ENCODE measurements at places on chromosomes 11 and 22.

GRCh38 chr22:26385164-26385563 is 43.9 kb upstream of the ASPHD2 start:
- no peak for DNase-seq

GRCh38 chr22:49334449-49334789 is 493.3 kb downstream of the BRD1 start:
- DNase-seq = no peak

- DNase-seq = no peak
Measured at GRCh38 chr11:47060807-47061206, 115.9 kb downstream of the ARFGAP2 start.

- no peak for DNase-seq
Measured at GRCh38 chr11:11370255-11370961, 17.4 kb upstream of the CSNK2A3 start.

DNA sequence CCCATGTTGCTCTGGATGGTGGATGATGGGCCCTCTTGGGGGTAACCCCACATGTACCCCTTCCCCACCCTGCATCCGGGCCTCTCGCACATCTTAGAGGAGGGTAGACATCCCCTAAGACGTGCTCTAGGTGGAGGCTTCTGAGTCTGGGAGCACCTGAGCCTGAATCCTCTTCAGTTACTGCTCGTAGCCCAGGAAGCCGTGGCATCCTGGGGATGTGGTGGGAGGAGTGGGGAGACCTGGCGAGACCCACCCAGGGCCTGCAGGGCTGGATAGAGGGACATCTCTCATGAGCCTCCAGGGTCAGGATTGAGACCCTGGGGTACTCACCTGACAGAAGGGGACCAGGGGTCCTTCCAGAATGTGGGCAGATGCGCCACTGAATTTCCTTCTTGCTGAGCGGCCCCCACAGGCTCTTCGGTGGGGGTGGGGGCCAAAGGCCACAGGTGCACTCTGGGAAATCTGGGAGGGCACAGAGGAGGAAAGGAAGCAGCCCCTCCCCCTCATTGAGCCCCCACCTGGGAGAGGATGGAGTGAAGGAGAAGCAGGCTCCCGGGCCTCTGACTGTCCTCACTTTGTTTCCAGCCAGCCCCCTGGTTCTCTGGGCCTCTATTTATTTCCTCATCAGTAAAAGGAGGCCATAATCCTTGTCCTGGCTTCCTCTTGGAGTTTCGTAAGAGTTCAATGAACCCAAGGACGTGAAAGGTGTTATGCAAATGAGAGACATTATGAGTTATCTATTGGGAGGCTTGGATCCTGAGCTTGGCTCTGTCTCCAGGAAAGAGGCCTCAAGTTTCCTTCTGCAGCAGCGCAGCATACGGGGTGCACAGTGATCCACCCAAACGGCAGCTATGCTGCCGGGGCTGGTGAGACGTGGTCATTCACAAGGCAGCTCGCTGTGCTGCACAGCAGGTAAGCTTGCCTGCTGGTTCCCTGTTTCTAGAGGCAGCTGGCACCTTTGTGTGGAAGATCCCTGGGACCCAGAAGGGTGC is 31.2 kb downstream of the KCNJ4 start:
- peak; percentile 22 for DNase-seq

GRCh38 chr11:74570266-74571061 is 21.9 kb upstream of the POLD3 start:
- peak; percentile 7 for DNase-seq

GRCh38 chr22:25362215-25362882 is 142.9 kb downstream of the CRYBB2 start:
- DNase-seq = peak; percentile 23

GRCh38 chr22:35687461-35687860 is 30.2 kb upstream of the APOL5 start:
- DNase-seq = no peak

GRCh38 chr11:90646266-90646665 is 423.4 kb upstream of the CHORDC1 start:
- no peak for DNase-seq

DNA sequence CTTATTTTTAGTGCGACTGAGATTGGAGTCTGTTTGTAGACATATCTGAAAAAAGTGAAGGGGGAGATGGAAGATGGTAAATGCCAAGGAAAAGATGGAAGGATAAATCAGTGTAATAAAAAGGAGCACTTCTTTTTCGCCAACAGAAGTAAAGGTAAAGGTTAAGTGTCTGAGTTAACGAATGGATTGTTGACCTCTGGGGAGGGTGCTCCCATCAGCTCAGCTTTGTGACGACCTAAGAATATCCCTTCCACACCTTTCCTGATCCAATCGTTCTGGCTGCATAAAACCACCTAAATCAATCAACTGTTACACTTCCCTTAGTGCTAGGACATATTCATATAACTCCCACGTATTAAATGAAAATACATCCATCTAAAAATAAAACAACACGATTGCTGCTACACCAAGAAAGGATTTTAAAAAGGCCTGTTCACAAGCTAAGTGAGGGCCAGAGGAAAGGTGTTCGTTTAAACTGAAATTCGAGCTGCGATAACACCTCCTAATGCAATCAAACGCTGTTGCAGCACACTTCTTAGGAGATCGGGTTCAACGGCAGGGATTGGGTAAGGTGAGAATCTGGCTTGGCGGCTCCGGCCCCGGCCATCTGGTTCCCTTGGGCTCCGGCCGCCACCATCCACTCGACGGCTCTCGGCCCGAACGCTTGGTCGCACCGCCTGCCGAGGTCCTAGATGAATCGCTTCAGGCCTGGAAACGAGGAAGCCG is 658 bp downstream of the C11orf71 start:
- peak; percentile 66 for DNase-seq

DNA sequence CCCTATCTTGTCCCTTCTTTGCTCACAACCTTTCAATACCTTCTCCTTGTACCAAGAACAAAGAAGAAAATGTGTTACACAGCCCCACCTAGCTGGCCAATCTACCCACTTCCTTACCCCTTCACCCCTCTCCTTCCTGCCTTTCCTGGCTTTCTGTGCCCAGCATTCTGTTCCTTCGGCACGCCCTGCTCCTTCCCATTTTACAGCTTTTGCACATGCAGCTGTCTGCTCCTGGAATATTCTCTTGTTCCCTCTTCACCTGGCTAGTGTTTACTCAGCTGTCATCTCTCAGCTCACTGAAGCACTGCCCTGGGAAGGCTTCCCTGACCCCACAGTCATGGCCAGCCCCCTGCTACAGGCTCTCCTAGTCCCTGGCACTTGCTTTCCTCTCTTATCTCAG is 30.7 kb downstream of the SERPINH1 start:
- no peak for DNase-seq

DNA sequence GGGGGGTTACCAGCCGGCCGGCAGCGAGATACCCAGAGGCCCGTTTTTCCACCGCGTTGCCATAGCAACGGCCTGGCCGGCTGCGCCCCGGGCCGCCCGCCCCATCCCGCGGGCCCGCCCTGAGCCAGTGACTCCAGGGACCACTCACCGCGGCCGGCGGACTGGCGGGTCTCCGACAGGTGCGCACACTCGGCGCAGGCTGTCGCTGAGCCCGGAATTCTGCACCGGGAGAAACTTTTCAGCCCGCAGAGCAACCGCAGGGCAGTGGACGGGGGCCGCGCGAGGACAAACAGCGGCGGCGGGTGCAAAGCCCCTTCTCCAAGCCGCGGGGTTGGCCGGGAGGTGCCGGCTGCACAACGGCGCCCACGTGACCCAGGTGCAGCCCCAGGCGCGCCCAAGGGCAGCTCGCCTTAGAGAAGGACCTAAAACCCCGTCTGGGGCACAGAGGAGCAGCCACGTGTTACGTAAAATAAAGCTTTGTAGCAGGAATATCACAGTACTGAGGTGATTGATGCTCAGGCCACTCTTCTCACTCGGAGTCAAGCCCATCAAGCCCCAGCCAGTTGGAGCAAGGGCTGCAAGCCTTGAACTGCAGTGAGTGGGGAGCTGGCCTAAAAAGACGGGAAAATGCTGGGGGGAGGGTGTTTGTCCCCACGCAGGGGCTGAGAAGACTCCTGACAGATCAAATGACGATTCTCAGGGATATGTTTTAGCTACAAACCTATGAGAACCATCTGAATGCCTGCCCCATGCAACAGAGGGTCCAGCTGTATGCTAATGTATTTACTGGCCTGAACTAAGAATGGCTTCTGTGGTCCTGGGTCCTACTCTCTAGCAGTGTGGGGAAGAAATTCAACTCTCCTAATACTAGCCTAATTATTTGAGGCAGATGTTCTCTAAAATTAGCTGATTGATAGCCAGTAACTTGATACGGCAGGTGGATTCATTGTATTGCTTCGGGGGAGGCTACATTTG is at the start of gene STK33:
Gene STK33 (minus strand): TSS at position 294 of the 975 bp plus-strand sequence. CDS start 119,323 bp downstream, outside the sequence.
- peak; percentile 60 for DNase-seq

DNA sequence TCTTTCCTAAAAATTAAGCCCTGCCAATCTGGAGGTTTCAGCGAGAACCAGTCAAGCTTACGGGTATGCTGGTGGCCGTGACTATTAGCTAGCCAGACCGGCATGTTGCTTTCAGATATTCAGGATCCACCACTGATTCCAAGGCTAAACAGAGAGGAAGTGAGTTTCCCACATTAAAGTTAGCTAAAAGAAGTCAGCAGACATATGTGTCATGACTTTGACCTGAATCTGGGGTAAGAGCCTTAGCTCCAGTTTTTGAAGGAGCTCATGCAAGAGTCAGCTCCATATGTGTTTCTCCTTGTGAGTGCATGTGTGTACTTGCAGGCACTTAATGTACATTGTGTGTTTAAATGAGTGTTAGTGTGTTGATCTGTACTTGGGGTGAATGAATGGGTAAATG is 1.4 kb downstream of the ZFPL1 start:
- DNase-seq = no peak

GRCh38 chr22:49553518-49554295 is 274.0 kb downstream of the BRD1 start:
- no peak for DNase-seq

DNA sequence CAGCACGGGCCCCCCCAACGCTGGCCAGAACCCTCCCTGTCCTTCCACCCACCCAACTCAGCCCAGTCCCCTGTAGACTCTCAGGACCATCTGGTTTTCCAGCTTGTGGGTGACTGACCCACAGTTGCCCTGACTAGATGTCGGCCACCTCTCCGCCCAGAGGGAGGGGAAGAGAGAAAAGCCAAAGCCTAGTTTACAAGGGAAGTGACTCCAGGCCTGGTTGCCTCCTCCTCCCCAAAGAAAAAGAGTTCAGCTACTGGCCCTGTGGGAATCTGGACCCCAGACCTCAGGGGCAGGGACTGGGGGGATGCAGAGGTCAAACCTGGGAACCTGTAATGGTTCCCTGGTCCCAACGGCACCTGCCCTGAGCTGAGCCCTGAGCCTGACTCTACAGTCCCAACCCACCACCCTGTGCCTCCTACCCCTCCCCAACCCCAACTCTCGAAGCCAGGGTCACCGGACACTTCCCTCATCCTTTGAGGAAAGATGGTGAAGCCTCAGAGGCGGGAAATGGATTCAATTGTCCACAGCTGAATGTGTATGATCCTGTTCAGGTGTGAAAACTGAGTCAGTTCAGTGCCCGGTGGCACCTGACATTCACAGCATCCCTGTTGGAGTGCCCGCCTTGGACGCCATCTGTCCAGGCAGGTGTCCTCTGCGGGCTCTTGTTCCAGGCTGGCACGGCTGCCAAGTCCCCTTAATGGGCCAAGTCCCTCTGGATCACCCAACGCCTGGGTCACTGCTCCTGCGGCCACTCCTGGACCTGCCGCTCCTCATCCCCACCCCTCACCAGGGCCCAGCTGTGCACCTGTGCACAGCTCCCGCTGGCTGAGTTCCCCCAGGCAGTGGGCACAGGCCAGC is 21.0 kb upstream of the WNT7B start:
- no peak for DNase-seq

- no peak for DNase-seq
Measured at GRCh38 chr11:81725701-81726100, 1008.0 kb downstream of the FAM181B start.

DNA sequence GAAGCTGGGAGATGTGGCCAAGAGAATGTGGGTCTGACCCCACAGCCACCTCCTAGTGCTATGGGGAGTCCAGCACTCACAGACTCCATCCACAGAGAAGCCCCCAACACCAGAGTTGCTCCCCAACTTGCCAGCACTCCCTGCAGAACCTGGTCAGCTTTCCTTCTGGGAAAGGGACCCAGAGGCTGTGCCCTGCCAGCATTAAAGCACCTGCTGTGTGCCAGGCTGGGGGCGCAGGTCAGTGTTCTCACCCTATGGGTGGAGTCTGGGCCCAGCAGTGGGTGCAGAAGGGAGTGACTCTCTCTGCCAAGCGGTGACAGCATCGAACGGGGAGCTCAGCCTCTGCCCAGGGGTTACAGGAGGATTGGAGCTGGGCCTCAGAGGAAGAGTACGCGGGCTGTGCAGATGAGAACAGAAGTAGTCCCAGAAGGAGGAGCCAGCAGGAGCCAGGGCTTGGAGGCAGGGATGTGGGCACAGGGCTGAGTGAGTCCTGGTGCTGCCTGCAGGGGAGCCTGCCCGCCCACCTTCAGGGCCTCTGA is 114.4 kb downstream of the MPPED1 start:
- DNase-seq = no peak

GRCh38 chr11:92675810-92676209 is 293.6 kb upstream of the MTNR1B start:
- DNase-seq = no peak

DNA sequence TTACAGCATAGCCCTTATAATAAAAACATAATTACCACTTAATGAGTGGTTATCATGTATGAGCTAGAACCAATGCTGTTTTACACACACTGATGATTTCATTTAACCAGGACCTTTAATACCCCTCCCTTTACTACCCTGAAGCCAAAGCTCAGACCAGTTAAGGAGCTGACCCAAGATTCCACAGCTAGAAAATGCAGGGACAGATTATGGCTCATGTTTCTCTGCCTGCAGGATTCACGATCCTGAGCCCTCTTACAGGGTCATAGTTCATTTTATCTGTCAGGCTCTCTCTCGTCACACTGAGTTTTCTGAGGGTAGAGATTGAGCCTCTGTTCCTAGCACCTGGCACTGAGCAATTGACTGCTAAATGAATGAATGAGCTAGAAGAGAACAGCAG is 27.4 kb downstream of the TUB start:
- no peak for DNase-seq

- DNase-seq = peak; percentile 45
Measured at GRCh38 chr11:1546536-1547466, 25.3 kb downstream of the DUSP8 start.

DNA sequence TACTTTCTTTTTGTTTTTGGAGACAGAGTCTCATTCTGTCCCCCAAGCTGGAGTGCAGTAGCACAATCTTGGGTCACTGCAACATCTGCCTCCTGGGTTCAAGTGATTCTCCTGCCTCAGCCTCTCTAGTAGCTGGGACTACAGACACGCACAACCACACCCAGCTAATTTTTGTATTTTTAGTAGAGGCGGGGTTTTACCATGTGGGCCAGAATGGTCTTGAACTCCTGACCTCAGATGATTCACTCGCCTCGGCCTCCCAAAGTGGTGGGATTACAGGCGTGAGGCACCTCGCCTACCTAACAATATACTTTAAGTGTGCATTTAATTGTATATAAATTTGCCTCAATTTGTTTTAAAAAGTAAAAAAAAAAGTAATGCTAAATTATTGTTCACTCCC is 38.4 kb downstream of the GRK3 start:
- no peak for DNase-seq

- DNase-seq = no peak
Measured at GRCh38 chr11:47881145-47881544, 33.0 kb upstream of the NUP160 start.

GRCh38 chr22:19756288-19757128 is 4.1 kb upstream of the TBX1 start:
- DNase-seq = peak; percentile 22

Measured in NCI-H2107 (cell line).